ENCODE measurements at places on chromosomes 1 and 21.

DNA sequence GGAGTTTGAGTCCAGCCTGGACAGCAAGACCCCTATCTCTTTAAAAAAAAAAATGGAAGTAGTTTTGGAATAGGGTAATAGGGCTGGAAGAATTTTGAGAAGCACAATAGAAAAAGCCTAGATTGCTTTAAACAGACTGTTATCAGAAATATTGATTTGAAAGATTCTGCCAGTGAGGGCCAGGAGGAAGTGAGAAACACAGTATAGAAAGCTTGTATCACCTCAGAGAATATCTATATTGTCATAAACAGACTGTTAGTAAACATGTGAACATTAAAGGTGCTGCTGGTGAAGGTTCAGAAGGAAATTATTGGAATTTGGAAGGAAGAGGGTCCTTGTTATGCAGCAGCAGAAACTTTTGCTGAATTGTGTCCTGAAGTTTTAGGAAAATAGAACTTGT is 24.8 kb upstream of the PSEN2 start:
- no peak for DNase-seq

- no peak for DNase-seq
These were observed 376.5 kb downstream of the ADGRL2 start for GRCh38 chr1:82177192-82177591.

DNA sequence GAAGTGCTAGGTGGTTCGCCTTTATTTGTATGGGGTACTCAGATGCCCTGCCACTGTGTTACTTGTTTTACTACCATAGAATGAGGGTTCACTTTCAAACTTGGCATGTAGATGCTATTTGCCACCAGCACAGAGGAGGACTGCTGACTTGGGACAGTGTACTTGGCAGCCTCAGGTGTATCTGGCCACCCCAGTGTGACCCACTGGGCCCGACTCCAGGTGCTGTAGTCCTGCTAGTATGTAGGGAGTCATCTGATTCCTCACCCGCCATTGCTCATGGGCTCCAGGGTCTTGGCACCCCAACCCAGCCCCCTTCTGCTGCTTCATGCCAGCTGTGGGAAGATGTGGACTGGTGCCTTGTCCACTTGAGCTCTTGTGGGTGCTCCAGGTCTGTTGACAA is 40.0 kb downstream of the ZNF678 start:
- DNase-seq: no peak

- DNase-seq: no peak
These were observed 39.8 kb downstream of the MYSM1 start for GRCh38 chr1:58660105-58660504.

DNA sequence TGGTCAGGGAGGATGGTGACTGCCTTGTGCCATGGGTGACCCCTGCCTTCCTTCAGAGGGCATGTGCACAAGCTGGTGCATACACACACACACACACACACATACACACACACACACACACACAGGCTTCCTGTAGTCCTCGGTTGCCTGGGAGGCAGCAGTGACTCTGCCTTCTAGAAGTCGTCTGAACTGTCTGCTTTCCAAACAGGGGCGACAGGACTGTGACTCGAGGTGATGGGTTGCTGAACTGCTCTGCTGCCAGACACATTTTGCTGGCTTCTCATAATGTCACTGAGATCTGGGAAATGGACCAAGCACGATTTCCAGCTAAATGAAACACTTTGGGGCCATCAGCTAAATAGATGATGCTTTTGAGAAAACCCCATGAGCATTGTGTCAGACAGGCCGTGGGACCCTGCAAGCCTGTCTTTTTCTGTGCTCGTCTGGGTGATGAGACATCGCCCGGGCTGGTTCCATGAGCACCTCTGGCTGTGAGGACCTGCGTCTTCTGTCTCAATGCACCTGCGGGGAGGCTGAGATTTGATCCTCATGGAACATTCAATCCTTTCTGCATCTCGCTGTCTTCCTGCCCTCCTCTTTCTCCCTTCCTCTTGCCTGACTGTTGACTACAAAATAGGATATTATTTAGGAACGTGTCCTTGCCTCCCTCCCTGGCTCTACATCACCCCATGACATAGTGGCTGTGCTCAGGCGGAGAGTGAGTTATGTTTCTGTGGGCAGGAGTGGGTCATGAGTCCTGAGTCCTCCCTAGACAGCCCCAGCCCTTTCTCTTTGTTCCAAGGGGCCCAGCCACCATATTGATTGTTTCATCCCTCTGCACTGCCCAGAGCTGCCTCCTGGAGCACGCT is 436.8 kb downstream of the CAMTA1 start:
- no peak for DNase-seq

- no peak for DNase-seq
These were observed 31.8 kb upstream of the PDC start for GRCh38 chr1:186492531-186493291.

DNA sequence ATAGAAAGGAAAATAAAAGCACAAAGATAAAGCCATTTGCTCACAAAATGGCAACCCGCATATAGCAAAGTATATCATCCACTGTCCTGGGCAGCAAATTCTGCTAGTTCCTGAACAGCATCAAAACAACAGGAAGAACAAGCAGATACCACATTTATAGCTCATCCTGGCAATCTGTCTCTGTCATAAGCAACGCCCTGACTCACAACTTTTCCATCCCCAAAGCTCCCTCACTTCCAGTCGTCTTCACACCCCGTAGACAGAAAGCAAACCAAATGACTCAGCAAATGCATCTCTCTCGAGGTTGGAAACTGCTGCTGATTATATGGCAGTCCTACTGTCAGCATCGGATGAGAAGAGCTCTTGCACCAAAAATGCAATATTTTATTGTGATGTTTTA is 65.8 kb downstream of the AK5 start:
- DNase-seq: no peak

DNA sequence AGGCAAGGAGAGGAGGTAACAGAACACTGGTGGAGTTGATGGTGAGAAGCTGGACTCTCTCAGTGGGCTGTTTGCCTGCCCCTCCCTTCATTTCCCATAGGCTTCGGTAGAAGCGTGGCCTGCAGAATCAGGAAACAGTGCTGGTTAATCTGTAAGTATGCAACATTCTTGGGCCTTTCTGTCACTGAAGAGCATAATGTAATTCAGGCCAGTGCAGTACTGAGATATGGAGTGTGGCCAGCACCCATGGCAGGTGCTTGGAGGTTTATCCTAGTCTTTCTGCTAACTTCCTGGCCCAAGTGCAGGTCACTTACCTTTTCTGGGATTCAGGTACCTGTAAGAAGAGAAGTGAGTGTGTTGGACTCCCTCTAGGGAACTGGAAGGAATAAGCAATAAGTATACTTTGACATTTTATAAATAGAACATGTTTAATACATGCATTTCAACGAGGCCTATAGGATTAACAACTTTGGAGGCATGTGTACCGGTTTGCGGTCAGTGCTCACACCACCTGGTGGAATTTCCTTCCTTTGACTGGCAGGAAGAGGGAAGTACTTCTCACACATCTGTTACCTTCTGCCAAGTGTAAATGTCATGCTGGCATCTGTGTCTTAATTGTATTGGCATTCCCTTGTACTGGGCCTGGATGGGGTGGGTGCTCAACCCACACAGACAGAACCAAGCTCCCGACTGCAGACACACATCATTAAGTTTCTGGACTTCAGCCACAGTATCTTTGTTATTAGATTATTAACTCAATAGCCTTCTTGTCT is 105.5 kb downstream of the KIF26B start:
- no peak for DNase-seq

GRCh38 chr1:3775490-3776230 is 3.1 kb downstream of the SMIM1 start:
- DNase-seq: peak; percentile 46

Data from stimulated activated CD4-positive, alpha-beta T cell treated with anti-CD3 and anti-CD28 coated beads, Interleukin-1b, Interleukin-23, amount 100 ng/mL, for 4 hours (primary cell).